ENCODE measurements at places on chromosomes 2 and 18.

- DNase-seq: no peak
Observed at GRCh38 chr2:105517814-105518705, 119.2 kb upstream of the FHL2 start.

GRCh38 chr2:8693157-8693821 lies 11.4 kb downstream of the ID2 start:
- peak; percentile 76 for DNase-seq

GRCh38 chr2:128622371-128622770 lies 303.7 kb upstream of the HS6ST1 start:
- DNase-seq: no peak

- DNase-seq: no peak
Observed at GRCh38 chr2:84924173-84925106, 19.0 kb downstream of the TMSB10 start.

DNA sequence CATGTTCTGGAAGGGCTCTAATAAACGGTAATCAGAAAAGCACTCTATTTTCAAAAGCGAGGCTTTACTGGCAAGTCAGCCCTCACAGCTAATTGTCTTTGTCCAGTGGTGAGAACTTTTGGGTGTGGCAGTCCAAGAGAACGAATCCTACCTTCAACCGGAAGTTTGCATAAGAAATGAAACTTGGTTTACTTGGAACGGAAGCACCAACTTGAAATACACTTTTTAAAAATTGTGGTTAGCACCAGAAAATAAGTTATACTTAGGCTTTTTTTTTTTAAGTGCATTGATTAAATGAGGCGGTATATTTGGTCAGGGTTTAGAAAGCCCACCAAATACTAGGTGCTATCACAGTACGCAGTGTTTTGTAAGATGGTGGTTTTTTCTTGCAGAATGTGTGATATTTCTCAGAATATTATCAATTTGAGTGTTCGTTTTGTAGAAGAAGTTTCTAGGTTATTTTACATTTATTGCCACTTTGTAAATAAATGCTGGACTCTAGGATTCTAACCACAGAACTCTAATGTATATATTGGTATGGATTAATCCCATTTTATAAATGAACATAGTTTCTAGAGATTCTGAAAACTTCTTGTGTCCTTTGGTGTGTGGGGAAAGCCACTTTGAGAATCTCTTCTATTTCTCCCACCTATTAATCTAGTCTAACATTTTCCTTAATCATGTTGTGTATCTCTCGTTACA lies 1.2 kb downstream of the MYL12A start:
- DNase-seq: no peak

DNA sequence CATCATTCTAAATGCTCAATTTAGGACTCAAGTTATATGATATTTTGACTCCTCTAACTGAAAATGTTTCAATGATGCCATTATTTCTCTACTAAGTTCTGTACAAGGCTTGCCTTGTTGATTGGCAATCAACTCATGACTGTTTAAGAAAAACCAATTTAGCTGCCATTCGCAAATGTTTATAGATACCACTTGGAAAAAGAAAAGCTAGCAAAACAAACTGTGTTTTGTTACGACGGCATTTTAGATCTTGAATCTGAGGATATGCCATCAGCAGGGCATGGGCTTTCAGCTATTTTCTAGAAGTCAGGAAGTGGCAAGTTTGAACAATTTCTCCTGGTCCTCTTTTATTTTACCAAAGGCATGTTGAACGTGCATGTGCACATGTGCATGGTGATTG lies 65.3 kb downstream of the MREG start:
- DNase-seq: no peak

DNA sequence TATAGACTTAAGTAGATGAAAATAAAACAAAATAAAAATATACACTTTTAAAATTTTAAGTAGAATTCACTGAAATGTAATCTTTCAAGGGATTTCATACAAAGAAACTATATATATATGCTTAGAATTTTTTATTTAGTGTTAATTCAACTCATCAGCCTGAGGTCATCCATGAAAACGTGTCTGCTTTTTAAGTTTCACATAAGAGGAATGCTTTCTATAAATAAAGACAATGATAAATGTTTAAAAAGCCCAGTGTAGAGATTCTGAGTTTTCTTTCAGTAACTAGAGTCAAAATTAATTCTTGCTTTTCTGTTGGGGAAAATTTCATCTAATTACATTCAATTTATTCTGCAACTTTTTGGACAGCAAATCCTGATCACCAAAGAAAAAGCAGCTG lies 213.3 kb downstream of the MBD5 start:
- no peak for DNase-seq

- DNase-seq: no peak
Observed at GRCh38 chr2:127134235-127134634, 27.3 kb upstream of the BIN1 start.

DNA sequence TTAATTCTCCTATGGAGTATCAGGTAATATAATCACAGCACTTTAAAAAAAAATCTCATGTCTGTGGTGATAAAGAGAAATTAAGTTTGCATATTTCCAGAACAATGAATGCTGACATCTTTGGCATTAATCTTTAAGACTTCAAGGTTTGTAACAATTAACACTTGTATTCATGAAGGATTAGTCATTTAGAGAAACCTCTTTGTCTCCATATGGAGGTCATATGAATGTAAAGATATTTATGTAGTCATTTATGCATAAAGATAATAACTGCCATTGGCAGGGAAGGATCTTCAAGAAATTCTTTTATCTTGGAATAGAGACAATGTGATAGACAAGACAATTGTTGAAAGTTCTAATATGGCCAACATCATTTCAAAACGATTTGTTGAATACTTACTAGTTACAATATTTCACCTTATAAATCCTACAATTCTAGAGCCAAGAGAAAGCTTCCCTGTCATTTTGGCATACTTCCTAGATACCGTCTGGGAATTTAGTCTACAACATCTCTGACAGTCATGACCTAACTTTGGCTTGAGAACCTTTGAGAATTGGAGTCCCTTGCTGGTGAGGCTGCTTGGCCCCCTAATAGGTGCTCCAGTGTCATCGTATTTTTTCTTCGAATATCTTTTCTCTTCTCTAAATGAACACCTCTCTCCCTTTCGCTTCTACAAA lies 33.6 kb downstream of the RASGRP3 start:
- DNase-seq: no peak

DNA sequence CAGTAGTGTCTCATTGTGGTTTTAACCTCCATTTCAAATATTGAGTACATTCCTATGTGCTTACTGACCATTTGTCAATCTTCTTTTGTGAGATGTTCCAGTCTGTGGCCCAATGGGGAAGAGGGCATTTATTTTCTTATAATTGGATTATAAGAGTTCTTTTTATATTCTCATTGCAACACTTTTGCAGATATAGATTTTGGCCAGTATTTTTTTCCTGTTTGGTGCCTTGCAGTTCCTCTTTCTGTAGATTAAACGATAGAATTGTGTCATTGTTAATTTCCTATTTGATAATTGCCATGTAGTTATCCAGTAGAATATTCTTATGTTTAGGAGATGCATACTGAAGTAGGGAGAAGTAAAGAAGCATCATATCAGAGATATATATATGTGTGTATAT lies 56.4 kb upstream of the CYTIP start:
- no peak for DNase-seq

DNA sequence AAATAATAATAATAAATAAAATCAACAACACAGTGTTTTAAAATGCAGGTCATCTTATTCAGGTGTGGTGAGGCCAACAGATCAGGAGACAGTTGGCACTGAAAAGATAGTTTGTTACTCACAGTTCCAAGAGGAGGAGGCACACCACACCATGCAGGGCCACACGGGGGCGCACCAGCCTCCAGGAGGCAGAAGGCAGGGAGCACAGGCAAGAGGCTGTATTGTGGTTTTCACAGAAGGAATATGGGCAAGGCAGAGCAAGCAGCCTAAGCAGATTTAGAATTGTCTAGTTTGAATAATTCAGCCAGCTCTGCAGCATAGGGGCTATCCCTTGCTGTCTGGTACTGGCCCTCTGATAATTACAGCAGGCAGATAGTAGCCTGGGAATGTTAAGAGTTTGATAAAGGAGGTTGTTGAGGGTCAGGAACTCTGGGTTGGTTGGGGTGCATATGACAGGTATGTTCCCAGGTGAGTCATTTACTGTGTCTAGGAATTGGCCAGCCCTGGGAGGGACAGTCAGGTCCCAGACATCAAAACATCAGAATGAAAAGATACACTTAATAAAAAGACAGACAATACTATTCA lies 31.3 kb downstream of the KIAA2012 start:
- peak; percentile 84 for DNase-seq

GRCh38 chr2:10720947-10721395 lies 459 bp upstream of the ATP6V1C2 start:
- DNase-seq: no peak

- no peak for DNase-seq
Observed at GRCh38 chr2:150778828-150779227, 291.4 kb upstream of the RND3 start.

GRCh38 chr2:68365087-68365486 lies at the start of gene PLEK:
TSS of gene PLEK (plus strand) at chr2:68365282. CDS start at chr2:68365352, 70 bp downstream.
- DNase-seq: no peak

DNA sequence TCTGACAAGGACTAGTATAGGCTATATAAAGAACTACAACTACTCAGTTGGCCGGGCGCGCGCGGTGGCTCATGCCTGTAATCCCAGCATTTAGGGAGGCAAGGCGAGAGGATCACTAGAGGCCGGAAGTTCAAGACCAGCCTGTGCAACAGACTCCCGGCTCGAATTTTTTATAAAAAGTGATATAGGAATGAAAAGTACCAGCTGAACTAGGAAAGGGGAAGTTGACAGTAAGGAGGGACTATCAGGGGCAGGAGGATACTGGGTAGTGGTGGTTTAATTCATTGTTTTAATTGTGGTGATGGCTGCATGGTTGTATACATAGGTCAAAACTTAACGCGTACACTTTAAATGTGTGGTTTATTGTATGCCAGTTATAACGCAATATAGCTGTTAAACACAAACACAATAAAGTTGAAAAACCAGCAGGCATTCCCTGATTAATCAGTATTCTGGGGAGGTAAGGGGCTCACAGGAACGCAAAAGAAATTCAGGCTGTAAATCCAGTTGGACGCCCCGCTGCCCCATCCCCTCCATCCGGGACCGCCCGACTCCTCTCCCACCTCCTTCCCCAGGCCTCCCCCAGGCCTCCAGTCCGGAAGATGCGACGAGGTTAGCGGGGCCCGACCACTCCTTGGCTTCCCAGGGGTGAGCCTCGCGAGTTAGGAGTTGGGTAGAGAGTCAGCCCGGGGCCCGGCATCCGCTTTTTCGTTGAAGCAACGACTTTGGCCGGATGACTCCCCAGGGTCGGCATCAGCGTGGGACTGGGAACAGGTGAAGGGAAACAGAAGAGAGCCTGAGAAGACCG lies 746 bp upstream of the POLR1B start:
- DNase-seq: peak; percentile 64

GRCh38 chr2:174259981-174260380 lies 11.6 kb upstream of the OLA1 start:
- no peak for DNase-seq

GRCh38 chr2:217327953-217328621 lies 468.2 kb upstream of the TNP1 start:
- no peak for DNase-seq

- no peak for DNase-seq
Observed at GRCh38 chr2:147712051-147712450, 132.8 kb upstream of the ACVR2A start.

GRCh38 chr2:68660658-68661057 lies 17.3 kb downstream of the PROKR1 start:
- no peak for DNase-seq

- no peak for DNase-seq
Observed at GRCh38 chr2:202378662-202379358, 2.7 kb downstream of the BMPR2 start.

DNA sequence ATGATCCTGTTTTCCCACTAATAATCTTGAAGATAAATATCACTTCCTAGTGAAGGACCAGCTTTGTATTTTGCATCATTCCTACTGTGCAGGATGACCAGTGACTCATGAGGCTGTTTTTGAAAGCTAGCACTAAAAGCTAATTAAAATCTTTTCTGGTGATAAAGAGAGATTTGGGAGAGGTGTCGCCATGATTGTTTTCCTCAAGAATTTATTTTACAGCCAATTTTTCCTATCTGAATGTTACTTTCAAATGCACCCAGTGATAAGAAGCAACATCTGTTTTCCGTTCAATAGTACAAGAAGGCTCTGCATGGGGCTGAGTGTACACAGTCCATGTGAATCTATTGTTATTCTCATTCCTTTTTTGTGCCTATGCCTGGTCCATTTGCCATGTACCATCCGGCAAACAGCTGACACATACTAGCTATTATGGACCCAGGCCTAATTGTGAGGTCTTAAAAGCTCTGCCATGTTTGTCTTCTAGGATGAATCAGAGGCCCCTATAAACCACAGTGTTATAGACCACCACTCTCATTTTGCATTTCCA lies 28.4 kb downstream of the MEIS1 start:
- DNase-seq: no peak

GRCh38 chr2:152062125-152063091 lies 36.4 kb downstream of the CACNB4 start:
- no peak for DNase-seq

DNA sequence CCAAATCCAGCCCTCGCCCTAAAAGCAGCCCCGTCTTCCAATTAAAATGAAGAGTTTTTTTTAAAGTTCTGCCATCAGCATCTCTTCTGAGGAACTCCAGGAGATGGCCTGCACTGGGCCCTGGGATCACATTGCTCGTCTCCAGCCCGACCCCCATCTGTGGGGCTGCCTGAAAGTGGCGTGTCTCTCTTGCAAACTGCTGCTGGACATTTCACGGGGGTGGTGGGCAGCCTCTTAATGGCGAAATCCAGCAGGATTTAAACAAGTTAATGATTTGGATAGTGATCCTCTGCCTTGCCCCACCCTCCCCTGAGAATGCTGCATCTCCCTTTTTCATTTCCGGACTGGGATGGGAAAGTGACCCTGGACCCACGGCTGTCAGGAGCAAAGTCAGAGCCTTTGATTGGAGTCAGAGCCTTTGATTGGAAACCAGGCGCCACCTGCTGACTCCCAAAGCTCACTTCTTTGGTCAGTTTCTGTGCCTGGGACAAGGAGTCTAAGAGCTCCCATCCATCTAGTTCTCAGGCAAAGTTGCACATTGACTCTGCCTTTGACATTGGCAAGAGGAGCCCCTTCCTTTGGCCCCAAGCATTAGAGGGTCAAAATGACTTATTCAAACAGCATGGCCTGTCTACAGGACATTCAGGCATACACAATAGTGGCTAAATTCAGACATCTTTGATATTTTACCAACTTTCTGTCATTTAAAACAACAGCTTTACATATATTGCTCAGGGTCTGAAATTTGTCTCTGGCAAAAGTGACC lies 155.2 kb downstream of the SH3BP4 start:
- DNase-seq: peak; percentile 79

- DNase-seq: no peak
Observed at GRCh38 chr2:67667054-67667908, 270.1 kb downstream of the ETAA1 start.

- DNase-seq: no peak
Observed at GRCh38 chr2:10353931-10354330, 51.2 kb downstream of the HPCAL1 start.

GRCh38 chr18:13643261-13643751 lies 83.1 kb downstream of the FAM210A start:
- DNase-seq: no peak

Measured in WERI-Rb-1 (cell line).